ENCODE measurements at places on chromosomes 2 and 18.
A peak's percentile ranks its signal among the peaks of the same experiment; 100 is the strongest.

GRCh38 chr2:112829101-112829960 is 7.2 kb downstream of the IL1B start:
- no peak for DNase-seq

GRCh38 chr2:151852260-151853069 is 24.2 kb upstream of the ARL5A start:
- DNase-seq = no peak

DNA sequence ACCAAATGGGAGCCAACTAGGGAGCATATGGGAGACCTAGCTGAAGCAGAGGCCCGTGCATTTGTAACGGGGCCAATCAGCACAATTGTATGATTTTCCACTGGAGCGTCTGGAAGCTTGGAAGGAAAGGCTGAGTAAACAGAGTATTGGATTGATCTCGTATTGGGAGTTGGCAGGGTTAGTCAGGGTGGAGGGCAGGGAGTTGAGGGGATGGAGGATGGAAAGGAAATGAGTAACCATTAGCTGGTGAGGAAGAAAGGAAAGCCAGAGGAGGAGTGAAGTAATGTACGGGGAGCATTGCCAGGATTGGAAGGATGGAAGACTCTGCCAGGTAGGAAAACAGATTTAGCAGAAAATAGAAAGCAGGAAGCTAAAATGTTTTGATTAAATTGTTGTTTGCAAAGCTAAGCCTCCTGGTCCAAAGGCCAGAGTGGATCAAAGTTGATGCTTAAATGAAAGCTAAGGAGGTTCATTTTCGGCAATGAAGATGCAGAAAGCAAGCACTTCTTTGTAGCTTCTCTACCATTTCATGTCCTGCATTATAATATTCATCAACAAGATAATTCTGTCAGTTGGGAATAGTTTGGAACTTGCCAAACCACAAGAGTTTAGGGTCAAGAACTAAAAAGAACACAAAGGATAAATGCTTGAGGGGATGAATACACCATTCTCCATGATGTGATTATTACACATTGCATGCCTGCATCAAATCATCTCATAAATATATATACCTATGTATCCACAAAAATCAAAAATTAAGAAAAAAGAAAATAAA is 75.6 kb upstream of the TTN start:
- no peak for DNase-seq

- DNase-seq = no peak
Observed at GRCh38 chr2:56741601-56742102, 557.9 kb downstream of the CCDC85A start.

DNA sequence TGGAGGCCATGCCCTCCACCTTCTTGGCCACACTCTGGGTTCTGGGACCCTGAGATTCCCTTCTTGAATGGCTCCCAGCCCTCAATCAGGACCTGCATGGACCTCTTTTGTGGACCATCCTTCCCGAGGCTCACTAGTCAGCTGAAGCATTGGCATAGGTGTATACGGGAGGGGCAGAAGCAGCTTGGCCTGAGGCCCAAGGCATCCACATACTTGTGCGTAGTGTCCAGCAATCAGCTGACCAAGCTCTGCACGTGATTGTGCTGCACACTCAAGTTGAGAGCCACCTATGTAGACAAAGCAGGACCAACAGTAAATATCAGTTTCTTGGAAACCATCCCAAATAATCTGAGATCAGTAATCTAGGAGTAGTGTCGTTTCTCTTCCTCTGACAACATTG is 119.6 kb downstream of the INSIG2 start:
- no peak for DNase-seq

DNA sequence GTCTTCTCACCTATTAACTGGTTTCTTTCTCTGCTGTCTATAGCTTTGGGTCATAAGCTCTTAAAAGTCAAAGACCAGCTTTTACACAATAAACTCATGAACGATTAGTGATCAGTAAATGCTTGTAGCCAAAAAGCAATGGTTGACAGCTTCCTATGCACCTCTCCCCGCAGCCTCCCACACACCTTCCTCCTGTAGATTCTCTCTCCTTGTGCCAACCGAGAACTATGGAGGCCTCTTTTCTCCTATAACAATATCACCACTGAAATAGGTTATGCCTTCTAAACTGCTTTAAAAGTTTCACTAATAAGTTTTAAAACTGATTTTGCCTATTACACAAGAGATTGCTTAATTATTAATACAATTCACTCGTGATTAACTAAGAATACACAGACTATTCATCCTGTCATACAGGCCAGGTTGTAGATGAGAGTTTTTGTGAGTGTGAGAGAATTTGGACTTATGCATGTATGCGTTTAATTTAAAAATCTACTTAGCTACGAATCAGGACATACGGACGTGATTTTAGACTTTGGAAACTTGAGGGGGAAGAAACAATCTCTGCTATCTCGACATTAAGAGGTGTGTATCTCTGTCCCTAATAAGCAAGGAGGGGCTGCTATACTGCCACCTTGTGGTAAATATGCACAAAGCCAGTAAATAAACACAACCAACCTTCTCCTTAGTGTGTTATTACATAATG is 229.1 kb upstream of the RBBP8 start:
- peak; percentile 18 for DNase-seq
